Fibroblast of the aortic adventitia (primary cell): ENCODE measurements at places on chromosomes 1 and 21. TPM values are rescaled to one million over a fixed set of nuclear protein-coding genes. Genes with fewer than 3 reads are reported as not detected.

The ITLN2 gene
- total RNA-seq = 3.8 TPM in 1 of 2 replicates, not detected in the other

The SPRR5 gene
- not detected in 2 replicates for total RNA-seq

The SASS6 gene
- 0.74 and 9.5 TPM in 2 replicates for total RNA-seq

The FCRL5 gene
- total RNA-seq = not detected in 2 replicates

The S100A3 gene
- 4.3 TPM in 1 of 2 replicates, not detected in the other for total RNA-seq

The SERTAD4 gene
- 16.7 TPM in 1 of 2 replicates, not detected in the other for total RNA-seq

The TPTE gene
- total RNA-seq = not detected in 2 replicates

The GPA33 gene
- not detected in 2 replicates for total RNA-seq

The GJB3 gene
- total RNA-seq = not detected in 2 replicates

The SUSD4 gene
- 0.18 and 1.9 TPM in 2 replicates for total RNA-seq

The CD1D gene
- 0.09 TPM in 1 of 2 replicates, not detected in the other for total RNA-seq

The TAL1 gene
- 0.08 and 0.36 TPM in 2 replicates for total RNA-seq

The FCAMR gene
- total RNA-seq = not detected in 2 replicates
